ENCODE measurements at places on chromosomes 2 and 18. TPM values are rescaled to one million over a fixed set of nuclear protein-coding genes. Genes with fewer than 3 reads are reported as not detected.

DNA sequence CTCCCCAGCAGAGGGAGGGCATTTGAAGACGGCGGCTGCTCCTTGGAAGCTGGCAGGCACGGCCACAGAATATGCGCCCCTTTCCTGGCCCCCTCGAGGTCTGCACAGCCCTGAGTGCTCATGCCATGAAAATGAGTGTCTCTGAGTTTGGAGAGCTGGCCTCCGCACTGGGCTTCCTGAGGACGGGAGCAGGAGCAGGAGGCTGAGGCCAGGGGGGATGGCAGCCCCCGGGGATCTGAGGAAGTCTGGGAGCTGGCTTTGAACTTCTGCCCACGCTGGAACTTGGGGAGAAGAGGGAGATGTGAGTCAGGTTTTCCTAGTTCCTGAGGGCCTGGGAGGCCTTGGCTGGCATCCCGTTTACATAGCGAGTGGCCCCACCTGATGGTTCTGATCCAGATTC lies 47.0 kb downstream of the RRM2 start:
- DNase-seq, result no peak

Gene ABHD1
- not detected for total RNA-seq

DNA sequence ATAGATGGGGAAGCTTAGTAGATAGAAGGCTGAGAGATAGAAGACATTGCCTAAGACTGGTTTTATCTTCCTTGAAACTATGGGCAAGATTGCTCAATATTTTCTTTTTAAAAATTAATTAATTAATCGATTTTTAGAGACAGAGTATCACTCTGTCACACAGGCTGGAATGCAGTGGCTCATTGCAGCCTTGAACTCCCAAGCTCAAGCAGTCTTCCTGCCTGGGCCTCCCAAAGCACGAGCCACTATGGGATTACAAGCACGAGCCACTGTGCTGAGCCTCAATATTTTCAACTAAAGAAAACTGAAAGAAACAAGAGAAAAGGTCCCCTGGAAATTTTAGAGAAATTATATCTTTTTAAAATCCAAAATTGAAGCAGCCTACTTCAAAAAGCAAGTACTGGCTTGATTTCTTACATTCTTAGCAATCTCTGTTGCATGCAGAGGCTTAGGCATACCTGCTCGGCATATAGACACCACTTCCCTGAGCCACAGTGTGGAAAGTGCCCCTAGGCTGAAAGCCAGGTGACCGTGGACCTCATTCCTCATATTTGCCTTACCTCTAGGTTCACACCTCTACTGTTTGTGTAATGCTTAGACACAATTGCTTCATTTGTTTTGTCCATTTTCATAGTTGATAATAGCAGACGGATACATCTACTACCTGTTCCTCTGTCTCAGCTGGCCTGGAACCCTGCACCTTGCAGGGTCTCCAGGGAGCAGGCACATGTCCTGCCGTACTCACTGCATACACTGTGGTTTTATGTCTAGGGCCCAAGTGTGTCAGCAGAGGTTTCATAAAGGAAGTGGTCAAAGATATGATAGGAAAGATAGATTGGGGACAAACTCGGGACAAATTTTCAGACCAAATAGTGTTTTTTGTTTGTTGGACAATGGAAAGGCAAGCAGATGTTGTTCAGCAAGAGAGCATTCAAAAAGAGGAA lies 166.5 kb upstream of the ALPP start:
- no peak for DNase-seq

Gene LYPD1
- total RNA-seq, result not detected
